Activated CD4-positive, alpha-beta T cell treated with anti-CD3 and anti-CD28 coated beads, Interleukin-2, amount 50 U/mL, for 48 hours (primary cell): ENCODE measurements at places on chromosomes 5 and 9.

- no peak for DNase-seq
Measured at GRCh38 chr5:72070529-72070928, 36.7 kb upstream of the MAP1B start.

DNA sequence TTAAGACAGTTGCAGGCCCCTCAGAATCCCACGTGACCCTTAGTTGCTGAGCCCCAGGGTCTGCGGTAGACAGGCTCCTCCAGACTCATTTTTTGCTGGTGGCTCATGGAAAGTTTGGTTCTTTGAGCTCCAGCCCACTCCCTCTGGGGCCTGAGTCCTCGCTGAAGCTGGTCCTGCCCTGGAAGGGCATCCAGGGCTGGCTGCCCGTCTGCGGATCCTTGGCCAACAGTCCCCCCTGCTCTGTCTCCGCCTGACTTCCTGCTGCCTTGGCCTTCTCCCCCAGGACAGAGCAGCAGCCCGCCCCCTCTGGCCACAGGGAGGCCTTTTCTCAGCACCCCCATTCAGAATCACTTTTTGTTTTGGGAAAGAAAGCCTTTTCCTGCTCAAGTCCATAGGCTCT lies 24.4 kb downstream of the SLC6A7 start:
- DNase-seq: no peak

DNA sequence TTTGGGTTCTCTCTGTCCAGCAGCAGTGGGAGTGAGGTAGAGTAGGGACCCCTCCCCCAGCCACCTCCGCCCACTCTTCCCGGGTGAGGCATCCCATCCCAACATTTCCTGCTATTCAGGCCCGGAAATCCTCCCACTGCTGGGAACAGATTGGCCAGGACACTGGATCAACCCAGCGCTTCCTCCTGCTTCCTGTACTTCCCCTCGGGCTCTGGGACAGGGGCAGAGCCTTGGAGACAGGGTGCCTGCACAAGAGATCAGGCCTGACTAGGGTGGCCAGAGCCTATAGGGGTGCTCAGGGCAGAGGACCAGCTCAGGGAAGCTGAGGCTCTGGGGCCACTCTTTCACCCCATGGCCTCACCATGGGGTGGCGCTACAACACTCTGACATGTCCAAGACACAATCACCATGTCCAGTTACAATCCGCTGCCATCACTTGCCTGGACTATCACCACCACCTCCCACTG lies 14.5 kb downstream of the SH2D3C start:
- peak; percentile 47 for DNase-seq

DNA sequence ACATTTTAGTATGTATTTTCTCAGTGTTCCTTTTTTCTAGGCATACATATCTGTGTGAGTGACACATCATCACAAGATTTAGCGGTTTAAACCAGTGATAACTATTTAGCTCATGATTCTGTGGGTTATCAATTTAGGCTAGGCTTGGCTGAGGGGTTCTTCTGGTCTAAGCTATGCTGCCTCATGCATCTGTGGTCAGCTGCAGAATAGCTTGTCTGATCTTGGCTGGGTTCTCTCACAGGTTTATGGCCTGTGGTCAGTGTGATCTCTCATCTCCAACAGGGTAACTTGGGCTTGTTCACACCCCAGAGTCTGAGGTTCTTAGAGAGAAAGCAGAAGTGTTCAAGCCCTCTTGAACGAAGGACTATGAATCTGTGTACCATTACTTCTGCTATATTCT lies 363.3 kb downstream of the KDM4C start:
- DNase-seq: no peak

DNA sequence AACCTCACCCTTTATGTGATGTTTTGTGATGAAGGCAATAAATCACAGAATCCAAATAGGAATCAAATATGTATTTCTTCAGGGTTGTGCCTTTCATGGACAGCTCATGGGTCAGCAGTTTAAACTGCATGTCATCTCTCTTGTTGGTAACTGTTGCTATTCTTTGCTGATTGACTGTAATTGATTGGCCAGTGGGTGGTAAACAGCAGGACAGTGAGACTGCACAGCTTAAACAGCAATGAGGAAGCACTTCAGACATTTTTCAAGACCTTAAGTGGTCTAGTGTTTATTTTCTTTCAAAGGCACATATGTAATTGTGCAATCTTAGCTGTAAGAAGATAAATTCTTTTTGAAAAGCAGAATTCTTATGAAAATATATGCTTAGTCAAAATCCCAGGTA lies 260.5 kb downstream of the COX7C start:
- DNase-seq: no peak

GRCh38 chr5:43279548-43280274 lies 33.5 kb downstream of the HMGCS1 start:
- no peak for DNase-seq

GRCh38 chr5:181242031-181242451 lies 1.7 kb downstream of the RACK1 start:
- no peak for DNase-seq

- DNase-seq: peak; percentile 81
Measured at GRCh38 chr9:69168709-69169217, 5.3 kb upstream of the TJP2 start.

DNA sequence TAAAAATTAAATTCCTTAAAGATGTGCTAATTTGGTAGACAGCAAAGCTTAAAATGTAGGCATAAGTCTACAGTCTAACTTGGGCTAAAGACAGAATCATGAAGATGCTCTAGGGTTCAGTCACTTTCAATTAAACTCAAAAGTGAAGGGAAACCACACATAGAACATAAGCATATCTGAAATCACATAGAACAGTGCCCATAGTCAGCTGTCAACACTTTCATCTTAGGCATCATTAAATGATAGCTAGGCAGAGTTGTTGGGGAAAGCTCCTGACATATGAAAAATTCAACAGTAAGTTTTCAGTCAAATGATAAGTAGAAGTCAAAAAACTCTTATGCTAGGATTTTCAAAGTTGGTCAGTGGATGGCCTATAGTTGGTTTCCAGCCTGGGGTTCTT lies 11.0 kb downstream of the DAB2 start:
- DNase-seq: no peak

DNA sequence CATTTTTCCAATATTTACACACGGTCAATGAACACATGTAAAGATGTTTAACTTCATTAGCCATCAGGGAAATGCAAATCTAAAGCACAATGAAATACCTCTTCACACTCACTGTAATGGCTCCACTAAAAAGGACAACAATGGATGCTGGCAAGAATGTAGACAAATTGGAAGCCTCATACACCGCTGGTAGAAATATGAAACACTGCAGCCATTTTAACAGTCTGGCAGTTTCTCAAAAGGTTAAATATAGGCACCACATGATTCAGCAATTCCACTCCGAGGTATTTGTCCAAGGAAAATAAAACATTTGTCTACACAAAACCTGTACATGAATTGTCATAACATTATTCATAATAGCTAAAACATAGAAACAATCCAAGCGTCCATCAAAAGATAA lies 20.0 kb downstream of the RNF145 start:
- DNase-seq: no peak

- DNase-seq: peak; percentile 81
Measured at GRCh38 chr5:172187118-172188032, 649 bp downstream of the STK10 start.

DNA sequence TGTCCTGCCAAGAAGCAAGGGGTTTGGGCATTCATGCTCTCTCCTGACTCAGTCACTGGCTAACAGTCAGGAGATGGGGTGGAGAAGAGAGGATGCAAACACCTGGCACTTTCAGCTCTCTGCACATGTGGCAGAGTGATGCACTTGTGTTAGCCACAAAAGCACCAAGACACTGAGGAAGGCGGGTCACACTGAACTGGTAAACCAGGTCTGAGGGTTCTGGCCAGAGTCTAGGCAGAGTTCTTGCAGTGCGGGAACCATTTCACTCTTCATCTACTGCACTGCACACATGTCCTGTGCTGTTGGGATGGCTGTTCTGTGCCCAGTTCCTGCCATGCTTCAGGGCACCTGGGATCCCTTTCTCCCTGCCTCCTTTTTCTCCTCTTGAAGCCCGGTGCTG lies 157.1 kb upstream of the GDNF start:
- no peak for DNase-seq

DNA sequence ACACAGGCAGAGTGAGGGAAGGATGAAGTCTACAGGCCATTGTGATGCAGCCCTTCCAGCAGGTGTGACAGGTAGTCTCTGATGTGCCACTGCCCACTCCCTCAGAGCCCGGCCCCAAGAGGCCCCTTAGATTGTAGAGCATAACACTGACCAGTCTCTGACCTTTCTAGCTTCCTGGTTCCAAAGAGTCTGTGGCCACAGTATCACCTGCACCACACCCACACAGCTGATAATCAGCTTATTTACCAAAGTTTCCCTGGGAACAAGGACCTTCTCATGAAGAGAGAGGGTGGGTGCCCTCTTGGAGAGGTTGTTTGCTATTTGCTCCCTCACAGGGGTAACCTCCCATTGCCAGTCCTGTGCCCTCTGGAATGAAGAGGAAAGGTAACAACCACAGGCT lies 11.0 kb upstream of the ACER2 start:
- DNase-seq: no peak

GRCh38 chr5:32572778-32573480 lies 12.4 kb upstream of the SUB1 start:
- DNase-seq: no peak

DNA sequence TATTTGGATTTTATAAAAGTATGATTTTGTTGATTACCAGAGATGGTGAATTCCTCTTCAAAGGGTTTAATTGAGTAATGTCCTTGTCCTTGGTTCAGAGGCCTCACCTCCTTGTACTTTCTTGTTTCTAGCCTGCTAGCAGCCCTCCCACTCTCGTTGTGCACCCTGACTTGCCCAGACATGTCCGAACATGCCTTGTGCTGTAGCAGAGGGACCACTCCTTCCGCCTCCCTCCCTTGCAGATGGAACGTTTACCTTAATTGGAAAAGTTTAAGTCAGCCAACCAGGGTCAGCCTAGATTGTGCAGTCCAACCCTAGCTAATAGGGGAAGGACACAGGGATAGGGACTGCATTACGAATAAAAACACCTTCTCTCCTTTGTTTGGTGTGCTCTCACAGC lies 406.9 kb upstream of the NMUR2 start:
- no peak for DNase-seq

DNA sequence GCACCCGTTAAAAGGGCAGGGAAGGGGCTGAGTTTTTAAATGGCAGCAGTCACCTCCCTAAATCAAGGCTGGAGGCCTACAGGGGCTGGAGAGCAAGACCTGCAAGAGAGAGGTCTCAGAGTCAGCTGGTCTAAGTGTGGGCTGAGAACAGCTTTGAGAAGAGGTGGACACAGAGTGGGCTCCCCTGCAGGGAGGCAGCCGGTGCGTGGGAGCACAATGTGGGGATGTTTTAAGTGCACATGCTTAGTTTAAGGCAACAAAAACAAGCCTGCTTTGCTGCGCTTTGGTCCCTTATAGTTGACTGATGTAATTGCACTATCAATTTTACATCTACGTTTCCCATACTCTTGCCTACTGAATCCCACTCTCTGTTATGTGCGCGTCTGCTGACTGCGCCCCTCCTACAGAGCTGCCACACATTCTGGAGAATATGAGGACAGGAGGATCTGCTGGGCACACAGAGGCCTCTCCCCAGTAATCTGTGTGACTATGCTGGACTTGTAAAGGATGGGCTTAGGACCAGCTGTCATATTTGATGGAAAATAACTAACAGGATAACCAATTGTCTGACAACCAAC lies 62.0 kb upstream of the ICE1 start:
- no peak for DNase-seq

- DNase-seq: no peak
Measured at GRCh38 chr5:107542831-107543231, 127.9 kb downstream of the EFNA5 start.

DNA sequence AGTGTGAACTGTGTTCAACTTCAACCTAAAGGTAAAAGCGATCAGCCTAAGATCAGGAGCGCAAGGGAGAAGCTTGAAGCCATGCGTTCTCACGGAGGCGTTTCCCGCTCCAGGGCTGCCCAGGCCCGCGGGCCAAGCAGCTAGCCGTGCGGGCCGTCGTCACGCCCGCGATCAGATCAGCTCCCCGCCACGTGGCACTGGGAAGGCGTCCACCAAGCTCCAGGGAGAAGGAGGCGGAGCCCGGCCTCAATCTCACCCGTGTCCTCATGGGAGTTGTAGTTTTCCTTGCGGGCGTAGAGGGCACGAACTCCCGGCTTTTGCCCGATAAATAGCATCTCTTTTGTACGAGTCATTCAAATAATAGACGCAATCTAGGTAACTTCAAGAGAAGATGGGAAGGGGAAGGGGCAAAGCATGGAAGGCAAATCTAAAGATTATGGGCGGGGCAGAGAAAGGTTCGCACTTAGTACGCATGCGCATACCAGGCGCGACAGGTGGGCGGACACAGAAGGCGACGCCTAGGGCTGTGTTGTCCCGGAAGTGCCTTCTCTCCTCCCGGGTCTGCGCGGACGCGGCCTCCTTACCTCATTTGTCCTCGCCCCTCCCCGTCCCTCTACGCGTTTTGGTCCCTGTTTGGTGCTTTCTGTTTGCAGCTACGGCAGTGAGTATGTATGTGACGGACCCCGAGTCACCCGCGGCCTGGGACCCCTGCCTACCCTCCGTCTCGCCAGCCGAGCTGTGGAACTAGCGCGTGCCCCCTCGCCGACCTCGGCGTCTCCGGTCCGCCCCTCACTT lies 40.8 kb upstream of the ZCCHC7 start:
- DNase-seq: peak; percentile 94

DNA sequence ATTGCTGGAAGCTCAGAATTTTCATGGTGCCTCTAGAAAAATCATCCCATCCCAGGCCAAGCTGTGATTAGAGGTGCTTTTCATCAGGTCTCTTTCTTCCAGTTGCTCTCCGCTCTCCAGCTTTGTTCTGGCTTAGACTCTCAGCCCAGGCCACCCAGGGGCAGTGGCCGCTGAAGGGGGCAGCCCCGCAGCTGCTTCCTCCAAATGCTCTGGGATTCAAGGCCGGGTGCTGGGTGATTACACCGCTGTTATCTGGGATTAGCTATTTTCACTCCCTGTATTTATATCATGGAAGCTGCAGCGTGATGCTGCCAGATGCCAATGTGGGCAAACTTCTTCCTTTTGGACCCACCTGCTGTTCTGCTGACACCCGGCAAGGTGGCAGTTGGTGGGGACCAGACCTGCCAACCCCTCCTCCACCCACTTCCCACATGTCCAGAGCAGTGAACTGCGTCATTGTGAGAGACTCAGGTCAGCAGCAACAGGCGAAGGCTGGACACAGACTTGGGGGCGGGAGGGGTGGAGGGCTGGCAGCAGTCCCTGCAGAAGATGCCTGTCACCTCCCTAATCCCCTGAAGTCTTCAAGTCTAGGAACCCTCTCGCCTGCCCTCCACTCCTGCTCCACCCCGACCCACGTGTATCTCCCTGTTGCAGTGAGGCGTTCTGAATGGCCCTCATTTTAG lies 33.9 kb upstream of the NKX2-5 start:
- no peak for DNase-seq

GRCh38 chr5:177603631-177604030 lies 3.7 kb downstream of the B4GALT7 start:
- DNase-seq: no peak

- DNase-seq: no peak
Measured at GRCh38 chr9:100401042-100401441, 25.9 kb upstream of the MSANTD3 start.
